ENCODE measurements at places on chromosomes 7 and 10. TPM values are rescaled to one million over a fixed set of nuclear protein-coding genes. Genes with fewer than 3 reads are reported as not detected.

The FAM221A gene
- total RNA-seq = 7.3 TPM

DNA sequence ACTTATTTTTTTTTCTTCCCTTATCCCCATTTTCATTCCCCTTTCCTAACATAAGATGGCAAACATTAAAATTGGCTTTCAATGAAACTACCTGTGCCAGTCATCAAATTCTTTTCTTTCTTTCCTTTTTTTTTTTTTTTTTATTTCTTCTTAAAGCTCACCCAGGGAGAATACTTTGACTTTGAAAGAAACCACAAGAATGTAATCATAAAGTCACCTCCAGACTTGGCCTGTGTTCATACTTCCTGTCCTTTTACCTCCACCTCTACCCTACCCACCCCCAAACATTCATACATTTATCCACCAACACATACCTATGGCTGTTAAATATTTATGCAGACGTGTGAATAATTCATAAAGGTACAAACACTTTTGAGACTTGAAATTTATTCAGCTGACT is 254.6 kb downstream of the SLC25A13 start:
- no peaks in the 10 kb centered on the region for H3K36me3 ChIP-seq
- H3K27ac ChIP-seq = no peak overlapping the region
- no peaks in the 10 kb centered on the region for H3K4me1 ChIP-seq
- no peak for DNase-seq
- no peaks in the 10 kb centered on the region for H3K27me3 ChIP-seq

- no peaks in the 10 kb centered on the region for H3K36me3 ChIP-seq
- H3K27ac ChIP-seq = no peak overlapping the region
- H3K4me1 ChIP-seq = no peaks in the 10 kb centered on the region
- H3K4me3 ChIP-seq = no peak overlapping the region
- DNase-seq = no peak
Measured at GRCh38 chr7:18511351-18512140, 16.0 kb downstream of the HDAC9 start.

DNA sequence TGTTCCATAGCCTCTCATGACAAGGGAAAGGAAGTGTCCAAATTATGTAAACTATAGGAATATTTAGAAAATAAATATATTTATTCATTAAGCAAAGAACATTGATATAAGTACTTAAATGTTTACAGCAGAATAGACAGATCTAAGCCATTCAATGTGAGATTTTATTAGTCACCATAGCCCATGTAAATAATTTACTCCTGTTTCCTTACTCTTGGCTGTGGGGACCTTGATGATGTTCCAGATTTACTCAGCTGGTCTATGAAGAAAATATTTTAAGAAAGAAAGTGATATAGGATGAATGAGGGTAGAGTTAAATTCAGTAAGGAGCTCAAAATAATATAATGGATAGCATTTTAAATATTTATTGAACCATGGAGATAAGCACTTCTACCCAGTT is 442.6 kb upstream of the KLF6 start:
- no peaks in the 10 kb centered on the region for H3K36me3 ChIP-seq
- no peak overlapping the region for H3K27ac ChIP-seq
- no peaks in the 10 kb centered on the region for H3K27me3 ChIP-seq
- no peak overlapping the region for H3K4me3 ChIP-seq
- H3K4me1 ChIP-seq = no peaks in the 10 kb centered on the region

GRCh38 chr7:5625938-5626337 is 155.5 kb downstream of the RNF216 start:
- no peak overlapping the region for H3K4me3 ChIP-seq
- no peak for DNase-seq
- no peaks in the 10 kb centered on the region for H3K27me3 ChIP-seq
- H3K27ac ChIP-seq = no peak overlapping the region

DNA sequence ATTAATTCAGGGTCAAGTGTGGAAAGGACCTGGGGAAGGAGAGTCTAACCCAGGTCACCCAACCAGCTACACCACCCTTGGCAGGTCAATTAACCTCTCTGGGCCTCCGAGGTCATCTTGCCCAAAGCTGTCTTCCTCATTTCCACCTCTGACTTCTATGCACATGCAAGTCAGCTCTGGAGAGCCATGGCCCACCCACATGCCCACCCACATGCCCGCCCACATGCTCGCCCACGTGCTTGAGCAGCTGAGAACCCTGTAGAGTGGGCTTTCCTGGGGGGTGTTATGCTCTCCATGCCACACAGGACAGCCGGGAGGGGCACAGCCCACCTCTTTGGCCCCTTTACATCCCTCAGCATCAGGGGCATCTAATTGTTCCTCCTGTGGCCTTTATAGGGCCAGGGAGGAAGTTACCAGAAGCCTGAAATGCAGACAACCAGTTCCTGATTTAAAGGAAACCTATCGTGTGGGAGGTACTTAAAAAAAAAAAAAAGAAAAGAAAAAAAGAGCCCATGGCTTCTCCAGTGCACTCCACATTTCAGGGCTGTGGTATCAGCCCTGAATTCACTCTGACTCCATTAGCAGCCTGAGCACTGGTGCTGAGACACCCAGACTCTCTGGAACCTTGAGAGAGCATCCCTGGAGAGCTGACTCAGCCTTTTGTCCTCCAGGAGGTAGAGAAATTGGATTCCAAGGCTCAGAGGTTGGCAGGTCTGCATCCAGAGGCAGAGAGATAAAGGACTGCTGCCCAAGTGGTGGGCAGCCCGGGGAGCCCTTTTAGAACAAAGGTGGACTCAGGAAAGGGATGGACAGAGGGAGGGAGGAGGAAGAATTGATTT is 176.2 kb upstream of the ZMIZ1 start:
- no peaks in the 10 kb centered on the region for H3K27me3 ChIP-seq
- no peaks in the 10 kb centered on the region for H3K4me1 ChIP-seq

- no peak for DNase-seq
- no peak overlapping the region for H3K27ac ChIP-seq
- H3K4me1 ChIP-seq = no peaks in the 10 kb centered on the region
- H3K36me3 ChIP-seq = no peaks in the 10 kb centered on the region
Measured at GRCh38 chr10:123669886-123670285, 3.7 kb downstream of the GPR26 start.

- peak overlapping the region; percentile 67 for H3K4me3 ChIP-seq
- H3K36me3 ChIP-seq = no peaks in the 10 kb centered on the region
- peaks cover 30% of the 10 kb centered on the region for H3K4me1 ChIP-seq
- H3K27ac ChIP-seq = peak overlapping the region; percentile 86
- H3K27me3 ChIP-seq = no peaks in the 10 kb centered on the region
Measured at GRCh38 chr7:6106140-6106904, 75.1 kb downstream of the ANKRD61 start.

- no peak overlapping the region for H3K4me3 ChIP-seq
- no peak for DNase-seq
- H3K4me1 ChIP-seq = no peaks in the 10 kb centered on the region
- H3K27ac ChIP-seq = no peak overlapping the region
- no peaks in the 10 kb centered on the region for H3K36me3 ChIP-seq
Measured at GRCh38 chr10:44706745-44707144, 204.4 kb upstream of the TMEM72 start.

- H3K4me1 ChIP-seq = peaks cover 10% of the 10 kb centered on the region
- no peaks in the 10 kb centered on the region for H3K27me3 ChIP-seq
- no peak overlapping the region for H3K4me3 ChIP-seq
- no peaks in the 10 kb centered on the region for H3K36me3 ChIP-seq
- H3K27ac ChIP-seq = no peak overlapping the region
Measured at GRCh38 chr10:971613-972012, 16.6 kb upstream of the GTPBP4 start.

GRCh38 chr10:5599613-5600520 is 66.5 kb downstream of the ASB13 start:
- no peak overlapping the region for H3K27ac ChIP-seq
- H3K4me1 ChIP-seq = no peaks in the 10 kb centered on the region
- no peak overlapping the region for H3K4me3 ChIP-seq

- no peaks in the 10 kb centered on the region for H3K36me3 ChIP-seq
- H3K4me1 ChIP-seq = peaks cover 19% of the 10 kb centered on the region
- H3K4me3 ChIP-seq = no peak overlapping the region
- no peak overlapping the region for H3K27ac ChIP-seq
- DNase-seq = no peak
- no peaks in the 10 kb centered on the region for H3K27me3 ChIP-seq
Measured at GRCh38 chr10:44995914-44996669, 4.6 kb upstream of the ZNF22 start.

- H3K4me1 ChIP-seq = no peaks in the 10 kb centered on the region
- no peak for DNase-seq
- H3K27me3 ChIP-seq = no peaks in the 10 kb centered on the region
- no peaks in the 10 kb centered on the region for H3K36me3 ChIP-seq
- no peak overlapping the region for H3K27ac ChIP-seq
Measured at GRCh38 chr10:64708884-64709681, 1187.9 kb downstream of the REEP3 start.

GRCh38 chr10:4006051-4006450 is 221.0 kb upstream of the KLF6 start:
- H3K36me3 ChIP-seq = no peaks in the 10 kb centered on the region
- no peak for DNase-seq
- H3K27ac ChIP-seq = no peak overlapping the region
- no peak overlapping the region for H3K4me3 ChIP-seq
- H3K27me3 ChIP-seq = no peaks in the 10 kb centered on the region

The CFAP69 gene
- total RNA-seq = not detected

The LEP gene
- total RNA-seq = not detected

The POLR2J3 gene
- total RNA-seq = 94.1 TPM

The ITIH5 gene
- not detected for total RNA-seq

The LOXL4 gene
- not detected for total RNA-seq

- no peaks in the 10 kb centered on the region for H3K27me3 ChIP-seq
- DNase-seq = no peak
- H3K4me3 ChIP-seq = no peak overlapping the region
- no peaks in the 10 kb centered on the region for H3K36me3 ChIP-seq
- H3K27ac ChIP-seq = no peak overlapping the region
- no peaks in the 10 kb centered on the region for H3K4me1 ChIP-seq
Measured at GRCh38 chr10:16853201-16853600, 36.0 kb upstream of the RSU1 start.

- no peaks in the 10 kb centered on the region for H3K4me1 ChIP-seq
- H3K27ac ChIP-seq = no peak overlapping the region
- H3K36me3 ChIP-seq = peaks cover 12% of the 10 kb centered on the region
- no peaks in the 10 kb centered on the region for H3K27me3 ChIP-seq
- no peak for DNase-seq
Measured at GRCh38 chr7:92076509-92076908, 57.8 kb downstream of the CYP51A1 start.

DNA sequence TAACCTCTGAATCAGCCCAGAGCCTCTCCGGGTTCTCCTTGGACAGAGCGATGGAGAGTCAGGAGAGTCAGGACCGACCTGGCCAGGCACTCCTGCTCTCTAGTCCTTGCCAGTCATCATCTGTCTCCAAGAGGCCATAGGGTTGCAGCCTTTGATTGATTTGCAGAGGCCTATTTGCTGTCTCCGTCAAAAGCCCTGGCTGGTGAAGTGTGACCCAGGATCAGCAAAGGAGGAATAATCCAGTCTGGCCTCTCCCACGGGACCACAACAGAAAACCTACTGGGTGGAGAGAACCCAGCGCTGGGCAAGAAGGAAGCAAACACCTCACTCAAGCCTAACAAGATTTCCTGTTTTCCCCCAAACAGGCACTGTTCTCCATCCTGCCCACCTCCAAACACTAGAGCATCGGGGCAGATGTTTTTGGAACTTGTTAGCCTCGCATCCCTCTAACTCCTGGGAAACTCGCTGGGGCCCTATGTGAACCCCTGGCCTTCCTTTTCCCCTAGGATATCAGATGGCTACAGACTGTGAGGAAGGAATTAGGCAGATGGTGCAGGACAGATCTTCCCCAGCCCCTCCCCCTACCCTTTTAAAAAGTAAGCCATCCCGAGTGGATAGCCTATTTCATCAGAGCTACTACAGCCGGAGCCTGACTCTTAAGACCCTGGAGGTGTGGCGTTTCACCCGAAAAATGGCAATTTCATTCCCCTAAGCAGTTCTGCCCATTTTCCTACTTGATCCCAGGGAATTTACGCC is 54.3 kb downstream of the PODXL start:
- H3K4me1 ChIP-seq = peaks cover 23% of the 10 kb centered on the region
- no peaks in the 10 kb centered on the region for H3K27me3 ChIP-seq
- H3K27ac ChIP-seq = no peak overlapping the region
- H3K36me3 ChIP-seq = no peaks in the 10 kb centered on the region

DNA sequence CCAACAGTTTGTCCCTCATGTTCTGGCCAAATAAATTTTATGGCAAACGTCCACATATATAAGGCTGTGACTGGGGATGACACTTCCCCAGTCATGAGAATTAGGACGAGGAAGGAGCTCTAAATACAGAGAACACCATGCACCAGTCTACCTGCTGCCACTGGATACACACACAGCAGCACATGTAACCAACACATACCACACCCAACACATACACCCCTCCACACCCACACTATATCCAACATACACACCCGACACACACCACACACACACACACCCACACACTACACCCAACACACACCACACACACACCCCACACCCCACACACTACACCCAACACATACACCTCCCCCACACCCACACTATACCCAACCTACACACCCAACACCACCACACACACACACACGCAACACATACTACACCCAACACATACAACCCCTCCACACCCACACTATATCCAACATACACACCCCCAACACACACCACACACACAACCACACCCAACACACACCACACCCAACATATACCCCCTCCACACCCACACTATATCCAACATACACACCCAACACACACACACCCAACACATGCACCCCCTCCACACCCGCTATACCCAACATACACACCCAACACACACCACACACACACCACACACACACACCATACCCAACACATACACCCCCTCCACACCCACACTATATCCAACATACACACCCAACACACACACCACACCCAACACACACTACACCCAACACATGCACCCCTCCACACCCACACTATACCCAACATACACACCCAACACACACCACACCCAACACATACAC is 74.1 kb downstream of the HIPK2 start:
- H3K27me3 ChIP-seq = no peaks in the 10 kb centered on the region
- H3K36me3 ChIP-seq = no peaks in the 10 kb centered on the region
- H3K27ac ChIP-seq = no peak overlapping the region
- H3K4me3 ChIP-seq = no peak overlapping the region
- H3K4me1 ChIP-seq = no peaks in the 10 kb centered on the region

DNA sequence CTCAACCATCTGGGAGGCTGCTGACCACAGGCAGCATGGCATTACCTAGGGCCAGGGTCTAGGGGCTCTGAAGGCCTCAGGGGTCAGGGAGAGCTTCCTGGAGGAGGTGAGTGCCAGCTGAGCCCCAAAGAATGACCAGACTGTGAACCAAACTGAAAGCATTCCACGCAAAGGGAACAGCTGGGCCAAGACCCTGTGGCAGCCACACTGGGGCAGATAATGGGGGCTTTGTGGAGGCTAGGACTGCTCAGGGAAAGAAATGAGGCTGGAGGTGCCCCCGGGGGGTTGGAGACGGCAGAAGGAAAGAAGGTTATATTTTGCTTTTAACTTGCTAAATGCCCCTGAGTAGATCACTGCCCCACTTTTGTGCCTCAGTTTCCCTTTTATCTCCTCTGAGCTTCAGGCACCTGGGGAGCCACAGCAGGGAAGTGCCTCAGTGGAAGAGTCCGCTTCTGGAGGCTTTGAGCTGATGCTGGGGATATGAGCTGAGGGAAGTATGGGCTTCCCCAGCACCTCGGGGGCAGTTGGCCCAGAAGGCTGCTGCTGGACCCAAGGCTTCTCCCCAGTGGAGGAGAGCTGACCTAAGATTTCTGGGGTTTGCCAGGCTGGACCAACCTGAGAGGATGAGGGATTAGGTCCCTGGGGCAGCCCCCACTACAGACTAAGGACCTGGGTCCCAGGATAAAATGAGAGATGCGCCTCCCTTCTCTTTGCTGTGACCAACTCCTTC is 57.8 kb downstream of the ZMIZ1 start:
- no peaks in the 10 kb centered on the region for H3K27me3 ChIP-seq
- H3K27ac ChIP-seq = no peak overlapping the region
- H3K4me3 ChIP-seq = no peak overlapping the region
- H3K4me1 ChIP-seq = no peaks in the 10 kb centered on the region
- DNase-seq = no peak

Measured in CD4-positive, alpha-beta memory T cell (primary cell).